ENCODE measurements at places on chromosomes 2 and 18. TPM values are rescaled to one million over a fixed set of nuclear protein-coding genes. Genes with fewer than 3 reads are reported as not detected.

Gene DOK6
- 2.1 TPM for total RNA-seq

Gene C1QL2
- not detected for total RNA-seq

Gene GLS
- 188 TPM for total RNA-seq

Gene SCRN3
- total RNA-seq, result 26.0 TPM

Gene GPR45
- total RNA-seq, result not detected

Gene DES
- 26.7 TPM for total RNA-seq

Gene HOXD3
- total RNA-seq, result 5.0 TPM

Gene CDH2
- total RNA-seq, result 7.9 TPM

- DNase-seq, result no peak
- no peaks in the 10 kb centered on the region for H3K36me3 ChIP-seq
- no peaks in the 10 kb centered on the region for H3K27me3 ChIP-seq
- H3K4me1 ChIP-seq, result peaks cover 43% of the 10 kb centered on the region
- H3K27ac ChIP-seq, result no peak overlapping the region
Observed at GRCh38 chr2:119711352-119711751, 32.4 kb downstream of the TMEM177 start.

GRCh38 chr2:153622285-153622684, 143.7 kb upstream of the RPRM start:
- H3K27me3 ChIP-seq, result no peaks in the 10 kb centered on the region
- no peak overlapping the region for H3K4me3 ChIP-seq
- no peak overlapping the region for H3K27ac ChIP-seq
- DNase-seq, result no peak
- no peaks in the 10 kb centered on the region for H3K4me1 ChIP-seq

DNA sequence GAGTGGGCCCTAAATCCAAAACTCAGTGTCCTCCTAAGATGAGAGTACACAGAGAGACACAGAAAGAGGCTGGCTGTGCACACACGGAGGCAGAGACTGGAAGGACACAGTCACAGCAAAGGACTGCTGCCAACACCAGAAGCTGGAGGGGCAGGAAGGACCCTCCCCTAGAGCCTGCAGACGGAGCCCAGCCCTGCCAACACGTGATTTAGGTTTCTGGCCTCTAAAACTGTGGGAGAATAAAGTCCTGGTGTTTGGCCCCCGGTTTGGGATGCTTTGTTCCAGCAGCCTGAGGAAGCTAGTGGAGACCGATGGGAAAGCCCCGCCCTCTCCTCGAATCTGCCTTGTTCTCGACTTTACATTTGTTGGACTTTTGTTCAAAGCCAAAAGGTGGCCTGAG, 10.6 kb downstream of the CNDP1 start:
- H3K27me3 ChIP-seq, result no peaks in the 10 kb centered on the region
- DNase-seq, result no peak
- no peaks in the 10 kb centered on the region for H3K36me3 ChIP-seq
- H3K4me1 ChIP-seq, result peaks cover 11% of the 10 kb centered on the region
- no peak overlapping the region for H3K4me3 ChIP-seq

- no peak overlapping the region for H3K4me3 ChIP-seq
- no peaks in the 10 kb centered on the region for H3K4me1 ChIP-seq
- H3K27ac ChIP-seq, result no peak overlapping the region
- no peaks in the 10 kb centered on the region for H3K36me3 ChIP-seq
- no peak for DNase-seq
Observed at GRCh38 chr2:226845386-226846116, 9.7 kb downstream of the RHBDD1 start.

GRCh38 chr18:6281874-6282273, 132.8 kb downstream of the L3MBTL4 start:
- H3K27ac ChIP-seq, result no peak overlapping the region
- no peak for DNase-seq
- H3K4me1 ChIP-seq, result no peaks in the 10 kb centered on the region
- no peaks in the 10 kb centered on the region for H3K36me3 ChIP-seq
- H3K27me3 ChIP-seq, result no peaks in the 10 kb centered on the region
- H3K4me3 ChIP-seq, result no peak overlapping the region

GRCh38 chr18:24015639-24016631, 1.4 kb downstream of the TTC39C start:
- no peaks in the 10 kb centered on the region for H3K27me3 ChIP-seq
- no peak for DNase-seq
- no peaks in the 10 kb centered on the region for H3K36me3 ChIP-seq
- peaks cover 7% of the 10 kb centered on the region for H3K4me1 ChIP-seq
- H3K27ac ChIP-seq, result no peak overlapping the region

GRCh38 chr2:120631724-120632123, 103.9 kb upstream of the GLI2 start:
- DNase-seq, result no peak
- no peaks in the 10 kb centered on the region for H3K27me3 ChIP-seq
- no peaks in the 10 kb centered on the region for H3K36me3 ChIP-seq
- H3K4me3 ChIP-seq, result no peak overlapping the region
- peak overlapping the region; percentile 28 for H3K27ac ChIP-seq
- peaks cover 52% of the 10 kb centered on the region for H3K4me1 ChIP-seq

GRCh38 chr2:192161656-192162290, 33.0 kb downstream of the TMEFF2 start:
- H3K4me3 ChIP-seq, result no peak overlapping the region
- H3K36me3 ChIP-seq, result no peaks in the 10 kb centered on the region
- H3K27ac ChIP-seq, result no peak overlapping the region
- no peaks in the 10 kb centered on the region for H3K4me1 ChIP-seq

DNA sequence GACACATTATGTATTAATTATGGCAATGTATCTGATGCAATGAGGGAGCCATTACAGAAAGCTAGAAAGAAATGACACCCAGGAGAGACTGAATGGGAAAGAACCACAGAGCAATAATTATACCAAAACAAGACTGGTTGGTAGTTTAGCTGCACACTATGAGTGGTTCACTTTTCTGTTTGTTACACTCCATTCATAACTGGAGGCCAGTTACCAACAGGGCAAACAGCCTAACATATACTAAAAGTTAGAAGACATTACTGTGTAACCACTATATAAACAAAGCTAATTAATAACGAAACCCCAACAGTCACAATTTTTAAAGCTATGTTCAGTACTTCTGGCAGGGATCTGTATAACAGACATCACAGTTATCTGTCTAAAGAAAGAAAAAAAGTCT, 49.4 kb downstream of the NBAS start:
- no peaks in the 10 kb centered on the region for H3K27me3 ChIP-seq
- H3K4me3 ChIP-seq, result no peak overlapping the region
- no peak overlapping the region for H3K27ac ChIP-seq
- DNase-seq, result no peak

GRCh38 chr18:10524507-10525370, 1.1 kb upstream of the NAPG start:
- no peak overlapping the region for H3K4me3 ChIP-seq
- no peaks in the 10 kb centered on the region for H3K36me3 ChIP-seq
- H3K27ac ChIP-seq, result no peak overlapping the region
- H3K4me1 ChIP-seq, result peaks cover 12% of the 10 kb centered on the region

GRCh38 chr2:30936977-30937376, 129.7 kb upstream of the CAPN13 start:
- H3K36me3 ChIP-seq, result no peaks in the 10 kb centered on the region
- H3K4me1 ChIP-seq, result no peaks in the 10 kb centered on the region
- no peak for DNase-seq
- no peak overlapping the region for H3K4me3 ChIP-seq
- H3K27me3 ChIP-seq, result no peaks in the 10 kb centered on the region

DNA sequence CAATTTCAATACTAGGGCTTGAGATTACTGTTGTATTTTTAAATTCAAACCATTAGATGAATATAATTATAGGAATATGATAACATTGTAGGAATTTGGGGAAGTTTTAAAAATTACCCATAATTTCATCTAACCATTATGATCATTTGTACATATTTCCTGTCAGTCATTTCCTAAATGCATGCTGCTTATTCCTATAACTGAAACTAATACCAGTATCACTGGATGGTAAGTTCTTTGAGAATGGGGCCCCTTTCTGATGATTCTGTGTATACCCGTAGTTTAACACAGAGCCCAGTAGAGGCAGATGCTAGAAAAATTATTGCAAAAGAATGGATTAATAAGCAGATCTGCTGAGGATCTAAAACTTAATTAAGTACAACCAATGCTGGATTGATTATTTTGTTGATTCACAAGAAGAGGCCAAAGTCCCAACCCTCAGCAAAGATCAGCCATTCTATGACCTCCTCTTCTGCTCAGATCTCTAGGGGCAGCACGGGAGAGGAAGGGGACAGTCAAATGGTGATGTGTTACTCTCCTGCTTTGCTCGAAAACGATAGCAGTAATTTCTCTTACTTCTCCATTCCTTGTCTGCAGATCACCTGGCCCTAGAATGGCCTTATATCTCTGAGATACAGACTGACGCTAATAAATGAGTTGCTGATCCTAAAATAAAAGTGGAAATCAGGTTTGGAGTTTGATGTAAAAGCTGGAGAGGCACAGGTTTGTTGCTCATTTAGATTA, 69.5 kb upstream of the PELI1 start:
- no peak overlapping the region for H3K27ac ChIP-seq
- no peak overlapping the region for H3K4me3 ChIP-seq
- no peaks in the 10 kb centered on the region for H3K4me1 ChIP-seq
- DNase-seq, result no peak

All from thyroid gland (tissue), 4 donors.